ENCODE measurements at places on chromosomes 3 and 15.

- no peak for DNase-seq
Observed at GRCh38 chr3:33758281-33758680, 40.1 kb upstream of the PDCD6IP start.

DNA sequence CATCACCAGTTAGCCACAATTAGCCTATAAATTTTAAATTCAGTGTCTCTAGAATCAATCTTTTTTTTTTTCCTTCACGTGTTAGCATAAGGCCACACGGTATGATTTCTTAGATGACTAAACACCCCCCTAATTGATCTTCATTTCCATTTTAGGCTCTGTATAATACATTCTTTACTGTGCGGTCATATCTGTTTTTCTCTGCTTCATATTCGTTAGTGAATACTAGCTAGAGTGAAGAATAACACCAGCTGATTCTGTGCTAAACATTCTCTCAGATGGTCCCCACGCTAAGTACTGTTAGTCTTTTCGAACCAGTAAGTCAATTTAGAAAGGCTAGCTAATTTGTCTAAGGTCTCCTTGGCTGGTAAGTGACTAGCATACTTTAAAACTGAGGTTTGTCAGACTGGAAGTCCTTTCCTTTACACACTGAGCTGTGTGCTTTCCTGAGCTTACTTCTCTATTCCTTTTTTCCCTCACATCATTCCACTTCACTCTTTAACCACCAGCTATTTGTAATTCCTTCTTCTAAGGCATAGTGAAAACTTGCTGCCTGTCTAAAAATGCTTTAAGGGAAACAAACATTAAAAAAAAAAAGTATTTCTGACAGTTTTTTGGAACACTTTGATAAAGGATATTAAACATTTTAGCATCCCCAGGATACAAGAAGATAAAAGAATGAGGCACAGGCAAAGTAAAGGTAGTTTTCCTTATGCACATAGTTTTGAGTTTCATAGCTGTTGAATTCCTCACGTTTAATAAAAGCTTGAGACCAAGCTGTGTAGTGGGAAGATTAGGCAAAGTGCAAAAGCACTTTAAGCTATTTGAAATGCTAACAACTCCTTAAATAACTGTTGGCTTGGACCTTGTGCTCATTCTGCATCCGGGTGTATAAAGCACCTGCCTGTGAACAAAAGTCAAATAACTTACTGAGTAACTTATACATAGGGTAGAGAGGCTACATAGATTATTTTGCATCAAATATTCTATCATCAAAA, 17.1 kb downstream of the ZFAND6 start:
- DNase-seq, result no peak

DNA sequence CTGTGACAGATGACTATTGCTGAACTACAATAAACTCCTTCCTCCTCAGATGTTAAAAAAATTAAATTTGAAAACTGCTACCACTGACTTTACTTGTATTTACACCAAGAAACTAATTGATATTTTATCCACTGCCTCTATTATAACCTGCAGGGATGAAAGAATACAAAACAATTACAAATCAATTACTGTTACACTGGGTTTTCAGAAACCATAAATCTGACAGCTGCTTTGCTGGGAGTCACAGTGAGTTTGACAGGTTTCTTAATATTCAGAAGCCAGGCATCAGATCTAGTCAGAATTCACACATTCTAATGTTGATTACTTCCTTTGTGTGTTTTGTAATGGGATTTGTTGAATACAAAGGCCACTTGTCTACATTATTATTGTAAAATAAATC, 252.6 kb upstream of the MRPL3 start:
- DNase-seq, result no peak

GRCh38 chr15:80070840-80071239, 11.4 kb downstream of the ZFAND6 start:
- no peak for DNase-seq

DNA sequence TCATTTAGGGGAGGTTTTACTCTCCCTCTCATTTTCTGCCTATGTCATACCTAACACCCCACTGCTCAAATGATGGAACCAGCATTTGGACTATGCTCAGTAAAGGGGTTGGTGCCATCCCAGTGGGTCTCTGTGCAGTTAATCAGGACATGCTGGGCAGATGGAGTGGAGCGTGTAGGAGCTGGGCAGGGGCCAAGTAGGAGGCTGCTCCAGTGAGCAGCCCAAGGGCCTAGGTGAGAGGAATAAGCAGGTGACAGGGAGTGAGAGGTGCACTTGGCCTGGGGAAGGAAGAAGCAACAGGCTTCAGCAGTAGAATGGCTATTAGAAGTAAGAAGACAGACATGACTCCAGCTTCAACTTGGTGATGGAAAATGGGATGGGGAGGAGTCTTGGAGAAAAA, 72.2 kb downstream of the EPHB1 start:
- no peak for DNase-seq

GRCh38 chr3:177089110-177089509, 108.2 kb downstream of the TBL1XR1 start:
- no peak for DNase-seq

DNA sequence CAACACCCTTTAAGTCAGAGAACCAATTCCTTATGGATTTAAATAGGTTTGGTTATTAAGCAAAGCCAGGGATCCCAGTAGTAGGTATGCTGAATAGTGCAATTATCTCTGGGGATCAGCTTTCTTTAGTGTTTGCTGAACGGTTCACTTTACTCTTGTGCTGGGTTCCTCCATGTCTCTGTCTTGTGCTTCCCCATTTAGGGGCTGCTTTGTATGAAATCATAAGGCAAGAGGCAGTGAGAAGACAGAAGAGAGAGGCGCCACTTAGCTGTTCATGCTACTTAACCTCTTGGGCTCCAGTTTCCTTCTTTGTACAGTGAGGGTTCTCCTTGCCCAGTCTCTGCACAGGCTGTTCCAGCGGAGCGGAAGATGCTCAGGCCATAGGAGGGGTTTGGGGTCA, 3.5 kb downstream of the ST6GAL1 start:
- DNase-seq, result no peak

DNA sequence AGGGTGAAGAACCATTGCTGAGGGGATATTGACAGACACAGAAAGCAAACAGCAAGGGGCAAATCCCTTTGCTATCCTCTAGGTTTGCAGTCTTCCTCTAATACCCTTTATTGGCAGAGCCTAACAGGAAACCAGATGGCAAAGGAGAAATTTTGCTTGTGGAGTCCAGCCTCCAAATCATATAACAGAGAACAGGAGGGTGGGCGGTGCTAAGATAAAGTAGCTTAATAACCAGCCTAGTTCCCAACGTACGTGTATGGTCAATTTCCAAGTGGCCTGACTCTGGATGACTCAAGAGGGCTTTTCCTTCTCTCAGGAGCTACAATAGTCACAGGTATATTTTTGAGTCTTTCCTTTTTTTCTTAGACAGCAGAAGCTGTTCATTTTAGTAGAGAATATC, 404.5 kb downstream of the PDCD6IP start:
- DNase-seq, result no peak

GRCh38 chr3:28915741-28916500, 364.9 kb upstream of the RBMS3 start:
- DNase-seq, result no peak

- DNase-seq, result peak; percentile 2
Observed at GRCh38 chr3:157865352-157866000, 240.7 kb downstream of the SHOX2 start.

DNA sequence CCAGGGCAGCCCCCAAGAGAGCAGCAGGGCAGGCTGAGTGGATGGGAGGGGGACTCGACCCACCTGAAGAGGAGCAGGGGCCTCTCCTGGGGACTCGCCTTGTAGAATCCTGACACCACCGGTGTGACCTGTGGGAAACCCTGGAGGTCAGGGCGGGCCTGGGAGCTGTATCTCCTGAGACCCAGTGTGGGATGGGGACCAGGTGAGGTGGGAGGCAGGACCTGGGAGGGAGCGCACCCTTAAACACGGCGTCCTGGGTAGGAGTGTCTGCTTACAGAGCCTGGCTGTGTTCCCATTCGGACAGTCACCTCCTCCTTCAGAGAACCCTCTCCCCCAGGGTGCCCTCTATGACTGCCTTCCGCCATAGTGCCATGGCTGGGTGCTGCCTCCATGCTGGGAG, 27.1 kb downstream of the C15orf39 start:
- DNase-seq, result no peak

GRCh38 chr15:99312794-99313193, 61.5 kb downstream of the LRRC28 start:
- DNase-seq, result no peak

GRCh38 chr3:66233033-66233432, 12.2 kb downstream of the SLC25A26 start:
- no peak for DNase-seq

GRCh38 chr15:67570875-67571647, 28.6 kb downstream of the MAP2K5 start:
- no peak for DNase-seq

- peak; percentile 42 for DNase-seq
Observed at GRCh38 chr15:93087825-93088199, 1.2 kb downstream of the RGMA start.

DNA sequence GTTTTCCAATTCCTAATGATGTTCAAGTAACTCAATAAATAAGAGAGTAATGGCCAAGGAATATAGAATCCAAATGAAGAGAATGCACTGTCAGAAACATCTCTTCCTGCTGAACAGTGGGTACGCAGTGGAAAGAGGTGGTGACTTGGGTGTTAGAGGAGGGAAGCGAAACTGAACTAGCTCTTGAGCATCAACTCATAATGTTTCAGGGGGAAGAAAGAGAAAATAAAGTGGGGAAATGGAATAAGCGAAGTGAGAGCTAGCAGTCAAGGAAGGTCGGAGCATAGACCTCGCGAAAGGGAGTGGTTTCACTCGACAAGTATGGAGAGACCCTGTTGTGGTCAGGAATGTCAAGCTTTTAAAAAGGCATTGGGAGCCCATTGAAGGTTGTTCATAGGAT, 309.5 kb downstream of the GAP43 start:
- no peak for DNase-seq

DNA sequence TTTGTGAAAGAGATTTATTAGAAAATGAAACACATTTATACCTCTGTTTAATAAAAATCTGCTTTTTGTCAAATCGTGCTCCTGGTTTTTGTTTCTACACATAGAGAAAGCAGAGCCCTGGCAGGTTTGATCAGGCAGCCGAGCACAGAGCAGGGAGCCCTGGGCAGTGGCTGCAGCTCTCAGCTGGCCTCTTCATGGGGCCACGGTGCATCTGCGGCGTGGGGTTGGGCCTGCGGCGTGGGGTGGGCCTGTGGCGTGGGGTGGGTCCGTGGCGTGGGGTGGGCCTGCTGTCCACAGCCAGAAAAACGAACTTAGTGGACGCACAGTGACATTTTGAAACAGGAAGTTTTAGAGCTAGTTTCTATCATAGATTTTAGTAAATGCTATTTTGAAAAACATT, 10.6 kb downstream of the GOLGA6L2 start:
- no peak for DNase-seq

DNA sequence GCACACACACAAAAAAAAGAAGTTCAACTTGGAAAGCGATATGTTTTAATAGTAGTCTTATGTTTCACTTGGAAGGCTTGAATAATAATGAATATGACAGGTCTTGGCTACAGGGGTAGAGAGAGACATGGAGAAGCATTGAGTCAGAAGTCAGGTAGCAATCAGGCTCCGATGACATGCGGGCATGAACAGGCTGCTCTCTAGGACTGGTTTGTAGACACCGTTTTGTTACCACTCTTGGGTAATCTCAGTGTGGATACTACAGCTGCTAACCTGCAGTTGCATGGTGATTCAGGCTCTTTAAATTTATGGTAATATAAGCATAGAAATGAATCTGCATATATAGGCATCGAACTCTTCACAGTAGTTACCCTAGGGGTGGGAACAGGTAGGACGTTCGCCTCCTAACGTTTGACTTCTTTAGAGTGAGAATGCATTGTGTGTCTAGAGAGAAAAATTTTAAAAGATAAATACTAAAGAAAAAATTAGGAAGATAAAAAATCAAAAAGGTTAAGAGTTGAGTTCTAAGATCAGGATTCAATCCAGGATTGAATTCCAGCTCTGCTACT, 241.6 kb upstream of the KBTBD8 start:
- no peak for DNase-seq

DNA sequence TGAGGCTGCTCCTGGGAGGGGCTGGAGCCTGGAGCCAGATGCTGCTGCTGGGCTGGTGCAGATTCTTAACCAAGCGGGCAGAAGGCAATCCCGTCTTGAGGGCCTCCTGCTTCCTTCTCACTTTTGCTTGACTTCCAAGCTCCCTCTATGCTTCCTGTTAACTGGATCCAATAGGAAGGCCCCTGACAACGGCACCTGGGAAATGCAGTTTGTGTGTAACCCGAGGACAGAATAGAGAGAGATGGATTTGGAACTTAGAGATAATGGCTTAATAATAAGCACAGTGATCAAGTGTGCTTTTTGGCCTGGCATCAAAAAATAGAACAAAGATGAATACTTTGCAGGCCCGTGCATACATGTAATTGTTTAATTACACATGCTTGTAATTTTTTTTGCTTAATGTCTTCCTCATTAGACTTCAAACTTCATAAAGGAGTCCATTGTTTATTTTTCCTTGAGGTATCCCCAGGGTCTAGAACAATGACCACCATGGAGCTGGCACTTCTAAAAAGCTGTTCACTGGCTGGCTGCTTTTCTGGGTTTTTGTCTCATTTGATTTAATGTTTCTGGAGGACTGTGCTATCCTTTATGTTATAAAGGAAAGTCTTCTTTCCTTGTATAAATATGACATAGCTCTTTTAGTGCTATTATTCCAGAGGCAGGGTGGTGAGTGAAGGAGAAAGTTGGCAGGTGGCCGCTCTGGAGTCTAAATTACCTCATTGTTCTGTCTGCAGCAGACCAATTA, 63.3 kb upstream of the MITF start:
- no peak for DNase-seq

- DNase-seq, result no peak
Observed at GRCh38 chr15:53918180-53919079, 59.8 kb upstream of the UNC13C start.

DNA sequence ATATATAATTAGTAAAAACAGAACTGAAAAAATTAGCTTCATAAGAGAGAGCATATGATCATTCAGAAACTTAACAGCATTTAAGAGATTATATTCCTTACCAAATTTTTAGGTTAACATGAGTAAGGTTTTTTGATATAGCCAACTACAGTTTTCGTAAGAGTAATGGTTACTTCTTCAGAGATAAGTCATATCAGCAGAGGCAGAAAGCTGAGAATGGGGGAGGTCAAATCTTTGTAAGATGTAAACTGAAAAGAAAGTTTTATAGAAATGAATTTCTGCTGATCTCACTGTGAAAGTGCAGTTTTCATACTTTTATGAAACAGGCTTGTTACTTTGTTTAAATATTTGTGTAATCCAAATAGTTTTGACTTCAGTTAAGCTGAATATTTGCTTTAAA, 193.3 kb downstream of the ZBTB20 start:
- no peak for DNase-seq

DNA sequence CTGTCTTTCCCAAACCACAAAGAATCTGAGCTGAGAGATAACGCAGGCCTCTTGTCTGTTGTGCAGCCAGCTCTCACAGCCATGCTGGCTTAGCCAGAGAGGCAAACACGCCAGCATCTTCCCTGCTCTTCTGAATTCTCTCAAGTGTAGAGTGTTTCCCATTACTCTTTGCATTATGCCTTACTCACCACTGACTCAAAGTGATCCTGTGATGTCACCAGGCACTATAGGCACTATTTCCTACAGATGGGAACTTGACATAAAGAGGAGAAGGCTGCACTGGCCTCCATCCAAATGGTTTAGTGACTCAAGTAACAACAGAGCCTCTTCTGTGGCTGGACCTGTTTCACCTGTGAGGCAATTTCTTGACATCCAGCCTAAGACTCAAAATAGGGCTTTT, 44.4 kb downstream of the PDZRN3 start:
- no peak for DNase-seq

- no peak for DNase-seq
Observed at GRCh38 chr3:105365081-105365390, 1.7 kb upstream of the ALCAM start.

GRCh38 chr3:185024966-185025365, 127.9 kb downstream of the C3orf70 start:
- DNase-seq, result no peak
